ENCODE measurements at places on chromosomes 3 and 15.
A peak's percentile ranks its signal among the peaks of the same experiment; 100 is the strongest.

DNA sequence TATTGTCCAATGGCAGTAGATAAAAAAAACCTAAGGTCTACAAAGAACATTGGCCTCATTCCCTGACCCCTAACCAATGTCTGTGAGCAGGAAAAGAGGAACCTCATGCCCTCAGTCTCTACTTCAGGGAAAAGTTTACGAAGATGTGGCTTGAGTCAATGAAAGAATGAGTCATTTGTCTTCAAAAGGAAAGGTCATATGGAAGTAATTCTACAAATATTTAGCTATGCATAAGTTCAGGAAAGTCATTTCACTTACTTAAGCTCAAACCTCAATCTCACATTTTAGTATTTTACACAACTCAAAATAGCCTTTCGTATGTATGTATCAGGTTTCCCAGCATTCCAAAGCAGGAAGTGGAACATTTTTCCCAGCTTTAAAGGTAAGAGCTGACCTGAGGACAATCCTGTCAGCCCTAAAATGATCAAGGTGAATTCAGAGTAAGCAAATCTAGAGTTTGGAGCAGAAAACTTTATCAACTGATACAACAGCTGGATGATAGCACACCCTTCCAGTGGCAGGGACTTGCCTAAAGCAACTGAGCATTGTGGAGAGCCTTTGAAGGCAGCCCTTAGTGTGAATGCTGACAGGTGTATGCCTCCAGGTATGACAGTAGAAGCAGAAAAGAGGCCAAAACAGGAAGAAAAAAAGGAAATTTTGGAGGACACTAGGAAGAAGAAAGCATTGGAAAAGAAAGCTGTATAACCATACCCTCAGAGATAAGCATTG, 53.9 kb upstream of the ACKR4 start:
- ATAC-seq: no peak

DNA sequence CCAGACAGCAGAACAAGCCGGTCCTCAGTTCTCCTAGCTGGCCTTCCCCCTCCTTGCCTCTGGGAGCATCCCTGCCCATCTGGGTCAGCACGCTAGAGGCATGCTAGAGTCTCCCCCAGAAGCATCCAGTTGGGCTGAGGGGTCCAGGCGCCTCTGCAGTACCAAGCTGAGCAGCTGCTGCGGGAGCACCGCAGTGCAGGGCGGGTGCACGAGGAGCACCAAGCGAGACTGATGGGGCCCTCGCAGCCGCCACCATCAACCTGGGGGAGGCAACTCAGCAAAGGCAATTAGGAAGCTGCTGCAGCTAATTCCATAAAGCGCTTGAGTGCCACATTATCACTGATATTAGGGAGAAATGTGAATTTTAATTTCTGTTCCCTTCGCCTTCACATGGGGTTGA, 12.4 kb downstream of the CACNA2D3 start:
- no peak for ATAC-seq

DNA sequence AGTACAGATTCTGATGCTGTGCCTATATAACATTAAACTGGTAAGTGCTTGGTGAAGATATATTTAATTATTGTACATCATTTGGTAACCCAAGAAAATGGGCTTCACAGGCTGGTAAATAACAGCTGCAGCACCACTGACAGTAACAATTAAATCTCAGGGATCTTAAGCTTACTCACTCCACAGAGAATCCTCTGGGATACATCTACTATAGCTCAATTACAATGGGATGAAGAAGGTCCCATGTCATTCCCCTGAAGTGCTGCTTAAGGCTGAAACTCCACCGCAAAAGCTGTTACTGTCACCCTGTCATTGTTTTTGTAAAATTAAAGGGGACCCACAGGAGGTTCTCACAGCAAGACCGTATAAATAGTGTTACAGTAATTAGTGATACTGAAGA, 153.0 kb downstream of the IMPG2 start:
- no peak for ATAC-seq

DNA sequence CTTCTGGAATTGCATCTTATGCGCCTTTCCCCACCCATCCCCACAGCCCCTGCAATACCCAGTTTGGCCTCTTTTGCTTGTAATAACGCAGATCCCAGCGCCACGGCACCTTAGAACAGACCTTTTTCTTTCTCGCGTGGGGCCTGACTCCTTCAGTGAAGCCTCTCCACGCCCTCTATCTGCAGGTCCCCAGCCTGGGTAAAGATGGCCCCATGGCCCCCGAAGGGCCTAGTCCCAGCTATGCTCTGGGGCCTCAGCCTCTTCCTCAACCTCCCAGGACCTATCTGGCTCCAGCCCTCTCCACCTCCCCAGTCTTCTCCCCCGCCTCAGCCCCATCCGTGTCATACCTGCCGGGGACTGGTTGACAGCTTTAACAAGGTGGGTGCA, 594 bp downstream of the CRELD1 start:
- ATAC-seq: no peak

- ATAC-seq: no peak
Observed at GRCh38 chr15:61175024-61175423, 54.1 kb downstream of the RORA start.

DNA sequence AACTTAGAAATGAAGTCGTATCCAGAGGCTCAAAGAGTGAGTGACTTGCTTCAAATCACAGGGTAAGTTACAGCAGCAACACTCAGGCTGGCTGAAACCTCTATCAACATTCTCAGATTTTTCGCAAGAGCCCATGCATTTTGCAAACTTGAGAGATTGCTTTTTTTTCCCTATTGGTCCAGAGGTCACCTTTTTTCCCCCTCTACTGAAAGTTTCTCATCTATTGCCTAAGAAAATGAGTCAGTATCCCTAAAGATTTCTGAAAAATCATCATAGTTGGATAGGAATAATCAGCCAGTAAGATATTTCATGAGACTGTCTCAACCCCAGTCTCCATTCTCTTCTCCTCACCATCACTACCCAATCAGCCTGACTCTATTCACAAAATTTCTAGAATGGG, 410.6 kb downstream of the FOXP1 start:
- no peak for ATAC-seq

- no peak for ATAC-seq
Observed at GRCh38 chr3:64627471-64628321, 60.1 kb downstream of the ADAMTS9 start.

- no peak for ATAC-seq
Observed at GRCh38 chr3:160224256-160224655, 966 bp upstream of the C3orf80 start.

GRCh38 chr15:59104602-59104911, 389 bp upstream of the CCNB2 start:
- ATAC-seq: peak; percentile 19

DNA sequence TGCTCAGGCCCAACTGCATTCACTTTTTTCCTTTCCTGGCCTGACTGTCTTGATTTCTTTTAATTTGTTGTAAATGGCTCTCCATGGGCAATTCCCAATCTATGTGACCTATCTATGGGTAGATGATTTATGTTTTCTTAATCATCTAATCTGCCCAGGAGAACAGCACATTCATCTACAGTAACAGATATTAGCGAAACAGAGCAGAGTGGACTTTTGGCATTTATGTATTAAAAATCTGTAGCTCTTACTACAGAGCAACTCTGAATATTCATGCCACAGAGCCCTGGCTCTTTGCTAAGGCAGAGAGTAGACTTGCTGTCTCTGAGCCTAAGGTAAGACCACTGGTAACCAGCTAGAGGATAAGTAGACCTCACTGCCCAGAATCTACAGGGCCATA, 674.9 kb upstream of the ADAMTS9 start:
- ATAC-seq: no peak

GRCh38 chr3:5437783-5438323, 250.3 kb downstream of the EDEM1 start:
- peak; percentile 35 for ATAC-seq

- no peak for ATAC-seq
Observed at GRCh38 chr3:155912579-155913190, 42.2 kb downstream of the GMPS start.

DNA sequence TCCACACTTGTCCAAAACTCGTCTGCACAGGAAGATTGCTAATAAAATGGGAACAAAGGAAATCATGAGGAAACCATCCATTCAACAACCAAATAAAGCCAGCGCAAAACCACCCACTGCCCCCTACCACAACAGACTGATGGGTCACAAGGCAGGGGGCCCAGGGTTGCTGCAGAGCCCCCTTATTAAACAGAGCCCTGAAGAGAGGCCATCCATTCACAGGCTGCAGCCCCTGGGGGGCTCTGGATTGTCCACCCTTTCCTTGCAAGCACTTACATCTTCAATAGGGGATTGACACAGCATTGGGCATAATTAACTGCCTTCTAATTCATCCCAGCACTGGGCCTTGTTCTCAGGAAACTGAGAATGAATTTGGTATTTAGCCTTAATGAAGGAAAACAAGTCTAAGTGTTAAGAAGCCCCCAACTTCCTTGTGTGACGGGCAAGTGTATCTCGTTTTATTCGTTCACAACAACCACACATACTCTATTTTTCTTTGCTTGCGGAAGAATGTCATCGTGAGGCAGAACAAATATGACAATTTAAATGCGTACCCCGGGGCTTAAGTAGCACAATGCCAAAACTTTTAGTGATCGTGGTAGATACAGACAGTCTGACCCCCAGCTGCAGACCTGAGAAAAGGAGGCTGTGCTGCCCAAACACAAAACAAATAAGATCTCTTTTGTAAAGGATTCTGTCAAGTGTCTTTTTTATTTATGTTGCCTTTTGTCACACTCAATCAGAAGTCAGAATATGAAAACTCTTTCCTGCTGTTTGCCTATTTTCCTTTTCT, 144.0 kb downstream of the SEMA6D start:
- ATAC-seq: peak; percentile 23

DNA sequence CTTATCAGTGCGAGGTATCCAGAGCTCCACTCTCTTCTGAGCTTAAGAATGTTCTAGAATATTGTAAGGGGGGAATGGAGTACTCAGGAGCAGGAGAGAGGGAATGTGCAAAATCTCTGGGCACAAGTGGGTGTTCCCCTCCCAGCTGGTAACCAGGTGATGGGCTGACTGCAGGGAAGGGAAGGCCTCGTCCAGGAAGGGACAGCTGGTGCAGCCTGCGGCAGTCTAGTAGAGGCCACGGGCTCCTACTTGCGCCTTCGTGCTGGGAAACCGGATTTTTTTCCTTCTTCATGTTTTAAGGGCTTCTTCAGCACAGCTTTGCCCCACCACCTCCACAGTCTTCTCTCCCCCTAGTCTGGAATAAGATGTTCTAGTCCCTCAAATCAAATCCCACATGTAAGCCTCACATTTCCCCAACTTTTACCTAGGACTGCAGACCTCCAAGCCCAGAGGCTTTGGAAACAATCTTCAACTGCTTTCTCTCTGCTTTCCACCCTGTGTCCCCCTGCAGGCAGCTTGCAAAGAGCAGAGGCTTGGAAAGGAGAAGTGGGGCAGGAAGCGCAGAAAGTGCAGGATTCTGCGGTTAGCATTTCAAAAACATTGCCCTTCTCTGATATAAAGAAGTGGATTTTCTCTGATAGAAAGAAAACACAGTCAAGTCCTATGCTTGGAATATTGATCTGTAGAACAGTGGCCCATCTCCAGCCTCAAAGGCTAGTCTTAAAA, 11.9 kb upstream of the CGNL1 start:
- ATAC-seq: no peak

DNA sequence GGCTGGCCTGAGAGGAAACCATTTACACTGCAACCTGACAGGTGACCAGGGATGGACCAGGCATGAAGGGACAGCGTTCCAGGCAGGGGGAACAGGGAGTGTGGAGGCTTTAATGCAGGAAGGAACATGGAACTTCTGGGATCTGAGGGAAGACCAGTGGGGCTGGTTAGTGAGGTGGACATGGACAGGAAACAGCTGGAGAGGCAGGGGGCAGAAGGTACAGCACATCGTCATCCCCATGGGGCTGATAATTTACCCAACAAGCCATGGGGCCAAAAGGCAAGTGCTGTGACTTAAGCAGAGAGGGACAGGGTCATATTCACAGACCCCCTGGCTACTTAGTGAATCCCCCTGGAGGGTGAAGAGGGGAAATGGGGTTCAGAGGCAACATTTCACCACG, 77.0 kb upstream of the LARS2 start:
- no peak for ATAC-seq

DNA sequence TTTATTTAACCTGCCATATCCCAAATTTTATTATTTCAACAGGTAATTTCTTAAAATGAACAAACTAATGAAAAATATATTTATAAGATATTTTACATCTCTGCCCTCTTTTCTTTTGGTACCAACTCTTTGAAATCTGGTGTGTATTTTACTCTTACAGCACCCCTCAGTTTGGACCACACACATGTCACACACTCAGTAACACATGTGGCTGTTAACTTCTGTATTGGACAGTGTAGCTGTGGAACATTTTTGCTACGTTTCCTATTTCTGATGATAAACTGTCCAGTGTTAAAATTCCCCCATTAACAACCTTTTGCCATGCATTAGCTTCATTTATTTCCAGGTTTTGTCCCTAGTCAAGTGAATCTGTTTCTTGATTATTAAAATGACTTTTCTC, 250.6 kb downstream of the NFKBIZ start:
- ATAC-seq: no peak

DNA sequence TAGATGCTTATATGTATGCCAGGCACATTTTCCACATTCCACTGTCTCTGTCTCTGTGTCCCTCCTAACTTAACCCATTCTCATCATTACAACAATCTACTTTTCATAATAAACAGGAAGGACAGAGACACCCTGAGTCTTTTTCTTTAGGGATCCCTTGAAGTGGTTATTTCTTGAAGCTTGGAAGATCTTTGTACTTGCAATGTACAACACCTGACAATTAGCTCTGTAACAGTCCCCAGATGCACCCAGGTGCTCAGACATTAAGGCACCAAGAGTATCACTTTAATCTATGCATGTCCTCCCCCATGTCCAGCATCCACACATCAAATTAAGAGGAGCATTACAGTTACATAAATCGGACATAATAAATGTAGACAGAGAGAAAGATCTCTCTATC, 309.6 kb upstream of the KCNH8 start:
- no peak for ATAC-seq

DNA sequence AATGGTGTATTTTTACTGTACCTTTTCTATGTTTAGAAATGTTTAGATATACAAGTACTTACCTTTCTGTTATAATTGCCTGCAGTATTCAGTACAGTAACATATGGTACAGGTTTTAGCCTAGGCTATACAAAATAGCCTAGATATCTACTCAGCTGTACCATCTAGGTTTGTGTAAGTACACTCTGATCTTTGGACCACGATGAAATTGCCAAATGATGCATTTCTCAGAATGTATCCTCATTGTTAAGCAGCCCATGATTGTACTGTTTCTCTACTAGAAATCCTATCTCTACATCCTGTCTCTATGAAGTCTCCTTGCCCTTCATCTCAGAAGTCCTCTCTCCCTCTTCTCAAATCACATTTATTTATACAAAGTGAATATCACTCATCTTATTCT, 32.8 kb upstream of the ZCWPW2 start:
- ATAC-seq: no peak

DNA sequence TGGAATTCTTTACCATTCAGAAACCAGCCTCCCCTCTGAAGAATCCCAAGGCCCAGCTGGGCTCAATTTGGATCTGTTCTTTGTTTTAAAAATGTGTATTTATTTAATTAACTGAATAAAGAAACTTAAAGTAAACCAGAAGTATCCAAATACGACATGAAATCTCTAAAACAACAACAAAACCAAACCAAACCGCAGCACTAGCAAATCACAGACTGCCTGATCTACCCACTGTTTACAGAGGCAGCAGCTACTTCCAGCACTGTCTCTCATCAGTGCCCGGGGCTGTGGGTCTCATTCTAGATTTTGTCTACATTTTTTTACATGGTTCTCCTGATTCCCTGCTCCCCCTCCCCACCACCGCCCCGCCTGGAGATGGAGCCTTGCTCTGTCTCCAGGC, 2.3 kb downstream of the FLNB start:
- ATAC-seq: no peak

- ATAC-seq: peak; percentile 4
Observed at GRCh38 chr15:40891810-40892446, 2.3 kb upstream of the VPS18 start.

- peak; percentile 17 for ATAC-seq
Observed at GRCh38 chr3:19347671-19348070, 199.4 kb downstream of the KCNH8 start.

Measured in motor neuron (in vitro differentiated cells).